GM23338 (cell line): ENCODE measurements at places on chromosomes 3 and 15. TPM values are rescaled to one million over a fixed set of nuclear protein-coding genes. Genes with fewer than 3 reads are reported as not detected.
A peak's percentile ranks its signal among the peaks of the same experiment; 100 is the strongest.

DNA sequence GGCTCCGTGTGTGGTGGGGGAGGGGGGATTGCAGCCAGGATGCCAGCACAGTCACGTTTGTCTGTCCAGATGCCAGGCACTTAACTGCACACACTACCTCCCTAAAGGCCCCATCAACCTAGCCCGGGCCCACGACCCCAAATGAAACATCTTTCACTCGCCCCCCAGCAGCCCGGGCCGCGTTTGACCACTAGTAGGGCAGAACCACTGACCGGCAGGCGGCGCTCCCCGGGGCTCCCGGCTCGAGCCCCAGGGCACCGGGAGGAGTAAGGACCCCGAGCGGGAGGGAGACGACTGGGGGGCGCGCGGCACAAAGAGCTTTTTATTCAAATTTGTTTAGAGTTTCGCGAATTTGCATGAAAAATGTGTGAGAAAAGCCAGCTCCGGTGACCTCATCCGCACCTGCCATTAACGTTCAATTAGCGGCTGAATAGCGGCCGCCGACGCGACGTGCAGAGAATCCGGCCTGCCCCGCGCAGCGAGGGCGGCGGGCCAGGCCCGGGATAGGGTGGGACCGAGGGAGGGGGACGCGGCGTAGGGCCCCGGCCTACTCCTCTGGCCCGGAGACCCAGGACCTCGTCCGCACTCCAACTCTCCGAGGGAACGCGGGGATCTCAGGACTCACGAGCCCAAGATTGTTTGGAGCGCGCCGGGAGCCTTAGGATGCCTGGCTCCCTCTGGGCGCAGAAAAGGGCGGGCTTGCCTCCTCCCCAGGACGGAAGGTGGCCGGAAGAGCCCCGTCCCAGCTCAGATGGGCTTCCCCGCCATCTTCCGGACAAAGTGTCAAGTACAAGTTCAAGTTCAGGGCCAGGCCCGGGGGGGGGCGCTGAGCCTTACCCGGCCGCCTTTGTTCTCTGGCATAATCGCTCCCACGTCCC is 64.9 kb upstream of the POLG start:
- no peaks in the 10 kb centered on the region; the same call in 1 of the 2 replicates for H3K36me3 ChIP-seq
- peaks cover 100% of the 10 kb centered on the region for H3K27me3 ChIP-seq
- peak overlapping the region; percentile 57 for H3K4me3 ChIP-seq

DNA sequence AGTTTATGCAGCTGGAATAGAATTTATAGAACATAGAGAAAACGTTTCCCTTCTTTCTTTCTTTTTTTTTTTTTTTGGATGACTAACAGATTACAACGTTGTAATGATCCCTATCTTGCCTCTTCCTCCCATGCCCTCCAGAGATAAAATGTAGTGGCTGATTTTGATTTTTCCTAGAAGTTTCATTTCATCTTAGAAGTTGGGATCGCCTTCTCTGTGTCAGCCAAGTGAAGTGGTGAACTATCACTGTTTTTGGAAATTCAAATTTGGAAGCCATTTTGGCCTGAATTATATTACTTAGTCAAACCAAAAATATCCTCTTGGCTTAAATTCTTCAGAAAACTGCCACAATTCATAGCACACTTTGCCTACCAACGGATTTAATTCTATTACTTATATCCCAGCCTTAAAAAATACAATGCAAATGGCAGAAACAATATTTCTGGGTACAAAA is 1025.5 kb upstream of the NR2F2 start:
- H3K4me1 ChIP-seq: no peaks in the 10 kb centered on the region
- no peaks in the 10 kb centered on the region for H3K27me3 ChIP-seq
- H3K36me3 ChIP-seq: no peaks in the 10 kb centered on the region
- DNase-seq: no peak

DNA sequence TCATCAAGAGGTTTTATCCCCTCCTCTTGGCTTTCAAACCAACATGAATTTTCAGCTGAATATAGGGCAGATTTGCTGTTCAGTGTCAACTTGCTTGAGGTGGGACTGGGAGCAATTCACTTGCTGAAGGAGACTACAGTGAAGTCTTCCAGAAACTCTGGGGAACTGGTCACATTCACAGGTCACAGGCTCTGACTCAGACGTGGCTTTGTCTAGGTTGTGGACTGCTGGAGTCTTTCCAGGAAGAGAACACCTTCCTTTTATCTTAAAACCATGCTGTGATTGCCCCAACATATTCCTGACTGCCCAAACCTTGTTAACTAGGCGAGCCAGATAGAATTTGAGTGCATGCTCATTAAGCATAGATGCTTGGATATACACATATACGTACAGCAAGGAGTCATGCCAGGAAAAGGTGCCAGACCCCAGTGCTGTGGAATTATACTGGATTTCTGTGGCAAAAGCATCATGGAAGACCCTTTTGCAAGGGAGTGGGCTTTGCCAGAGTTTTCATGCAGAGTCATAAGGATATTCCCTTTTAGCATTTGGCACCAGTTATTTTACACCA is 399.1 kb upstream of the TBL1XR1 start:
- peaks cover 26% of the 10 kb centered on the region for H3K4me1 ChIP-seq
- no peak overlapping the region for H3K4me3 ChIP-seq
- DNase-seq: no peak
- H3K27me3 ChIP-seq: no peaks in the 10 kb centered on the region
- H3K36me3 ChIP-seq: no peaks in the 10 kb centered on the region
- no peak overlapping the region for H3K27ac ChIP-seq

- H3K27me3 ChIP-seq: no peaks in the 10 kb centered on the region
- peaks cover 4% of the 10 kb centered on the region; the same call in 1 of the 2 replicates for H3K4me1 ChIP-seq
- no peak overlapping the region for H3K4me3 ChIP-seq
- H3K27ac ChIP-seq: no peak overlapping the region
- no peaks in the 10 kb centered on the region for H3K36me3 ChIP-seq
Observed at GRCh38 chr15:62740141-62741004, 302.2 kb upstream of the TPM1 start.

MASP1 gene
- polyA plus RNA-seq: 1.4 and 3.0 TPM in 2 replicates

PFKFB4 gene
- 7.6 and 8.6 TPM in 2 replicates for polyA plus RNA-seq

GRCh38 chr3:52917044-52917443 is 19.7 kb upstream of the STIMATE start:
- H3K27ac ChIP-seq: no peak overlapping the region
- no peaks in the 10 kb centered on the region for H3K4me1 ChIP-seq
- H3K4me3 ChIP-seq: no peak overlapping the region
- no peaks in the 10 kb centered on the region for H3K36me3 ChIP-seq
- no peak for DNase-seq
- no peaks in the 10 kb centered on the region for H3K27me3 ChIP-seq
